Dorsolateral prefrontal cortex (tissue), 122 donors: ENCODE measurements at places on chromosomes 3 and 15. TPM values are rescaled to one million over a fixed set of nuclear protein-coding genes. Genes with fewer than 3 reads are reported as not detected.

- no peak for DNase-seq
These were observed 44.5 kb downstream of the NEK10 start for GRCh38 chr3:27324686-27325085.

DNA sequence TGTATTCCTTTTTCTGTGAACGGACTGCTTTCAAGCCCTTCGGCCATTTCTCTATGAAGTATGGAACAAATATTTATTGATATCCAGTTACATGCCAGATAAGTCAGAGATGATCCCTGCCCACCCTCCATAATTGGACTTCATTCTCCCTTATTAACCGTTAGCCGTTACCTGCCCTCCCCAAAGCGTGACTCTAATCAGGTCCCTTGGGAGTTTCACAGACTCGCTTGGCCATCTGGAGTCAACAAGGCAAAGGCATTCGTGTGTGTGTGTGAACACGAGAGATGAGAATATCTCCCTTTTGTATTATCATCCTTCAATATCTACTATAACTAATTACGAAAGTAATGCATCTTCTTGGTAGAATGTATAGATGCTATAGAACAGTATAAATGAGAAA, 314.5 kb downstream of the TLE3 start:
- DNase-seq, result no peak

- no peak for DNase-seq
These were observed 4.2 kb upstream of the RASL12 start for GRCh38 chr15:65072027-65072426.

The IP6K1 gene
- 137 TPM for total RNA-seq

- no peak for DNase-seq
These were observed 235.2 kb downstream of the DTWD1 start for GRCh38 chr15:49855917-49856637.

The KPNA4 gene
- total RNA-seq, result 67.2 TPM

The CCR2 gene
- total RNA-seq, result not detected

DNA sequence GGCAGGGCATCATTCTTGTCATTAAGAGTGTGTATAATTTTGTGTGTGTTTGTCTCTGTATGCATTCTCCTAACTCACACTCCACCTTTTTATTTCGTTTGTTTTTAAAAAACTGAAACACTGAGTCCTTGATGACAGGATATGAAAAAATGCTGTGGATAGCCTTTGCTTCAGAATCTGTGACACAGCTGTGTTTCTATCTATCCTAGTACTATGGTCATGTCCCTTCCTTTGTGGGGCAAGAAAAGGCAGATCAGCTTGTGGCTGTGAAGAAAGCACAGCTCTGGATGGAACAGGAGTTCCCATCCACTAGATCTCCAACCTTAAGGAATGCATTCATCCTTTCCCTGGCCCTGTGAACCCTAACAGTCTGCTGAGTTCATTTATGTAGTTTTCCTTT, 60.3 kb downstream of the OTOL1 start:
- DNase-seq, result no peak

The SLC28A1 gene
- total RNA-seq, result 0.30 TPM

DNA sequence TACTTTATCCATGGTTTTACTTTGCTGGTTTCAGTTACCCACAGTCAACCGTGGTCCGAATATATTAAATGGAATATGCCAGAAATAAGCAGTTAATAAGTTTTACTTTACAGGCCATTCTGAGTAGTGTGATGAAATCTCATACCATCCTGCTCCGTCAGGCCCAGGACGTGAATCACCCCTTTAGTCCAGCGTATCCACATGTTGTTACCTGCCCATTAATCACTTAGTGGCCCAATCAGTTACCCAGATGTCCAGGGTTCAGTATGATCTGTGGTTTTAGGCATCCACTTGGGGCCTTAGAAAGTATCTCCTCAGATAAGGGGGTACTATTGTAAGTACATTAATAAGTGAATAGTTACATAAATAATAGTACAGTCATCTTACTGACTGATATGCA, 88.0 kb downstream of the TTBK2 start:
- no peak for DNase-seq

The SLC22A14 gene
- 4.3 TPM for total RNA-seq

The CCDC39 gene
- total RNA-seq, result 3.7 TPM

- no peak for DNase-seq
These were observed 51.5 kb upstream of the COL6A6 start for GRCh38 chr3:130465521-130465920.

The CD200 gene
- total RNA-seq, result 97.6 TPM

DNA sequence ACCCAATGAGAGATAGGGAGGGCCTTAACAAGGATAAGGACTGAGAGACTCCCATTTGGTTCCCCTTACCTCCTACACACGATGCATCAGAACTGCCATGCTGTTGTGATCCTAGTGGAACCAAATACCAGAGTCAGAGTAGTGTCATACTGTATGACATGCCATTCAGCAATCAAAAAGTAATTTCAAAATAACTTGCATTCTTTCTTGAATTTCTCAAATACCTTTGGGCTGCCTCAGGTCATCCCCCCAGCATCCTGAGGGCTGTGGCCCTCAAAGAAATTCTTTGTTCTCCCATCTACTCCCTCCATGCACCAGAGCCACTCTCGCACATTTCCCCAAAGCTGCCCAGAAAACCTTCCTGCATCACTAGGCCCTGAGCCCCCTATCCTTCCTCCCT, 68.9 kb upstream of the PPP2R3A start:
- no peak for DNase-seq

The RYR3 gene
- total RNA-seq, result 60.2 TPM

The ZBBX gene
- total RNA-seq, result 14.5 TPM

DNA sequence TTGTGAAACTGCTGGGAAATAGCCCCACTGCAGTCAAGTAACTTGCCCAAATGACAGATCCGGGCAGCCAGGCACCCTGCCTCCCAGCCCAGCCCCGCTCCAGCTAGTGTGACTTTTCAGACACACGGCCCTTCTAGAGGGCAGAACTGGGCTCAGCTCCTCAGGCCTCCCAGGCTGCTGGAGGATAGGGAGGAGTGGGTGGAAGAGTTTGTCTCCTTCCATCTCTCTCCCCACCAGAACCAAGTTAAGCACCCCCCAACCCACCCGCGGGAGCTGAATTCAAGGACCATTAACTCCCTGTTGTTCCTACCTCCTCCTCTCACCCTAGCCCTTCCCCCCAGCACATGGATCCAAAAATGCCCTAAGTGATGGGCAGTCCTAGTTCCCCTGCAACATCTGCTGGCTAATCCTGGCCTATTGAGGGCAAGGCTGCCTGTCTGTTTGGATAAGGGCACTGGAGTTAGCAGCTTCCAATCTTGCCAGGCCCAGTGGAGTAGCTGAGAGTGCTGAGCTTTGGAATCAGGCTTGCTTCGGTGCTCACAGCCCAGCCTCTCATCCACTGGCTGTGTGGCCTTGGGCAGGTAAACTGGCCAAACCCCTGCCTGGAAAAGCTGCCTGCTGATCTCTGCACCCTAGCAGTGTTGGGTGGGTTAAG, 3.1 kb downstream of the CCDC33 start:
- DNase-seq, result no peak
